ENCODE measurements at places on chromosomes 11 and 22. TPM values are rescaled to one million over a fixed set of nuclear protein-coding genes. Genes with fewer than 3 reads are reported as not detected.

GRCh38 chr22:47219789-47220188 is 457.3 kb downstream of the TBC1D22A start:
- H3K27ac ChIP-seq: no peak overlapping the region
- no peaks in the 10 kb centered on the region for H3K4me1 ChIP-seq
- no peak for DNase-seq
- no peaks in the 10 kb centered on the region for H3K27me3 ChIP-seq

GRCh38 chr22:28885939-28886338 is 2.6 kb downstream of the ZNRF3 start:
- no peak for DNase-seq
- H3K36me3 ChIP-seq: no peaks in the 10 kb centered on the region
- no peak overlapping the region for H3K4me3 ChIP-seq
- H3K27me3 ChIP-seq: peaks cover 36% of the 10 kb centered on the region

Gene RPS6KA4
- 18.4 TPM for total RNA-seq

DNA sequence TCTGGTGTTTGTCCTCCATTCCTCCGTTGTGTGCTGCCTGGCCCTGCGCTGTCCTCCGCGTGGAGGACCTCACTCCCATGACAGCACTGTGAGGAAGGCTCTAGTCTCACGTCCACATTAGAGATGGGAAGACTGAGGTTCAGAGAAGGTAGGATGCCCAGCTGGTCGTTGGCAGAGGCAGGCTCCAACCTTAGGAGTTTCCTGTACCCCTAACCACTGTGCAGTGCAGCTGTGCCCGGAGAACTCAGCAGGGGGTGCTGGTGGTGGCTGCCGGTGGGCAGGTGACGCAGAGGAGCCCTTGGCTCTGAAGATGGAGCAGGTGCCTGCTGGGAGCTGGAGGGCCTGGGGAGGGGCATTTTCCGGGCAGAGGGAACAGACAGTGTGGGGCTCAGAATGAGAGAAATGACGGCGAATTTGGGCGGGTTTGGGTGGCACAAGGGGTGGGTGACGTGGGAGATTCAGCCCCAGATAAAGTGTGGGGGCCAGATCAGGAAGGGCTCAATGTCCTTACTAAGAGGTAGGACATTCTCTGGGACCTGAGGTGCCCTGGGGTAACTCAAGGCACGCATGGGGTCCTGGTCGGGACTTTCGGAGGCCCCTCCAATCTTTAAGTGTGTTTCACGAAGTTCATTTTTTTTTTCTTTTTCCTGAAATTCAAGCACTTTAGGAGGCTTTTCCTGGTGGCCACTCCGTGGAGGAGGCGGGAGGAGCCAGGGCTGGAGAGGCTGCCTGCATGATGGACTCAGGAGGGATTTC is 535.0 kb downstream of the TBC1D22A start:
- no peaks in the 10 kb centered on the region for H3K36me3 ChIP-seq
- H3K27me3 ChIP-seq: peaks cover 7% of the 10 kb centered on the region
- H3K4me3 ChIP-seq: no peak overlapping the region
- H3K4me1 ChIP-seq: no peaks in the 10 kb centered on the region

Gene SMC1B
- total RNA-seq: 3.2 TPM

Gene ARL2
- 101 TPM for total RNA-seq

Gene PRAME
- 0.14 TPM for total RNA-seq

DNA sequence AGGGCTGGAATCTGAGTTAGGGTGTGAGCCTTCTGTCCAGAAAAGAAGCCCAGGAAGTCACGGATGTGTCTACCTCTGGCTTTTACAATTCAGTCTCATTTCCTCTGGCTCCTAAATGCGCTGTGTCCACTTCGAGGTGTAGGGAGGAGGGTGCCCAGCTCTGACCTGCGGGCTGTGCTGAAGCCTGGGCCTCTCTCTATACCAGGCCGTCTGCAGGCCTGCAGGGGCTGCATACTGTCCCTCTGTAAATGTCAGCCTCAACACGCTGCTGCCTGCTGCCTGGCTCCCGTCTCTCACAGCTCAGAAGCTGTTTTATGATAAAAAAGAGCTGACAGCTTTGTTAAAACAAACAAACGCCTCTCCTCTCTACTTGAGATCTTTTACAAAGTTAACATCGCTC is 14.5 kb downstream of the ARVCF start:
- no peak for DNase-seq
- H3K4me3 ChIP-seq: no peak overlapping the region
- H3K27ac ChIP-seq: no peak overlapping the region
- H3K27me3 ChIP-seq: no peaks in the 10 kb centered on the region
- no peaks in the 10 kb centered on the region for H3K4me1 ChIP-seq
- peaks cover 10% of the 10 kb centered on the region for H3K36me3 ChIP-seq

Gene MRGPRD
- total RNA-seq: not detected

DNA sequence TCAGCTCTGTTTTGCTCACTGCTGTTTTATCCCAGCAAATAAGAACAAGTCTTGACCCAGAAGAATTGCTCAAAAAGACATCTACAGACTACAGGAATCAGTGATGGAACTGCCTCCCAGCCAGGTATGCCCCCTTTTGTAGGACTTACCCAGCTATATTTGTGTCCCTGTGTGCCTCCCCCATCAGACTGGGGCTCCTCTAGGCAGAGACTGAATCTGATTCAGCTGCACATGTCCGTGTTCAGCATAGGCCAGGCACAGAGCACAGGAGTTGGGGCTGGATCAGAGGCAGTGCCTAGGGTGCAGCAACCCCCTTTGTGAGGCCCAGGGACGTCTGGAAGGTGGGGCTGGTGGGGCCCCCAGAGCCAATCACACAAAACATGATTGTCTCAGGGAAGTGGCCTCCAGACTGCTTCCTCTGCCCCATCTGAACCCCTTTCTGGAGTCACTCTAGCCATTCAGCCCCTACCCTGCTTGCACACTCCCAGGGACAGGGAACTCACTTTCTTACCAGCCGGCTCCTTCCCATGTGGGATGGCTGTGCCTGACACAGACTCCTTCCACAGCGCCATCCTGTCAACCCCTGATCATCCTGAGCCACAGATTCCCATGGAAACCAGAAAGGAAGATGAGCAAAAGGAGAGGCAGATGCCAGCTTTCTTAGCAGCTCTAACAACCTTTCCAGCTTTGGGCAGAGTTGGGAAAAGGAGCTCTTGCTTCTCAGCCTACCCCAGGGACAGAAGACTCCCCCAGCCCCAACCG is 24.8 kb downstream of the PDE2A start:
- no peaks in the 10 kb centered on the region for H3K4me1 ChIP-seq
- H3K4me3 ChIP-seq: no peak overlapping the region
- H3K27me3 ChIP-seq: no peaks in the 10 kb centered on the region
- no peak overlapping the region for H3K27ac ChIP-seq
- H3K36me3 ChIP-seq: no peaks in the 10 kb centered on the region

DNA sequence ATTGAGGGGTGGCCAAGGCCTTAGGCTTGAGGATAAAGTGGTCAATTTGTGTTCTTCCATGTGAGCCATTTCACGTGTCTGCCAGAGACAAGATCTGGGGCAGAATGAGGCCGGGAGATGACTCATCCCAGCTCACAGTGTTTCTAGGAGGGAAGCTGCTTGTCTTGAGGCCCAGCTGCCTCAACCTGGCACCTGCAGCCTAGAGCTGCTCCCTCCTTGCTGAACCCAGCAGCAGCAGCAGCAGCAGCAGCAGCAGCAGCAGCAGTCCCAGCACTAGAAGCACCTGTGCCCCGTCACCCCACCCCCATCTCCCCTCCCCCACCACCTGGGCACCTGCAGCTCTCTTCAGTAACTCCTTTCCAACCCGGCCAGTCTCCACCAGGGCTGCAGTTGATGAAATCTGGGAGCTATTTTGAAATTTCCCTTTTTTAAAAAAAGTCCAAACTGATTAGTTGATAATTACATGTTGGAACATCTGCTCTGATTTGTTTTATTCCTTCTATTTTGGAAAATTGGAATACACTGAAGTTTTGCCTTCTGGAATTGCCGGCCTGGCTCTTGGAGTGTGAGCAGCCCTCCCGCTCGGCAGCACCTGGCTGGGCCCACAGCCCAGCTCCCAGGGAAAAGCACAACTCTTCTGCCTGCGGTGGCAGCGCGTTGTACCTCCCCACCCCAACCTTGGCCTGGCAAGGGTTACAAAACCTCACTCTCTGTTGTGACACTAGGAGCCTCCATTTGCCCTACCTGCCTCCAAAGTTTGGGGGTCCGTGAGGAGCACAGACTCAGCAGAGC is 143.5 kb downstream of the NXPE2 start:
- H3K4me3 ChIP-seq: no peak overlapping the region
- no peaks in the 10 kb centered on the region for H3K36me3 ChIP-seq
- no peak overlapping the region for H3K27ac ChIP-seq
- H3K4me1 ChIP-seq: no peaks in the 10 kb centered on the region

- H3K27ac ChIP-seq: no peak overlapping the region
- H3K36me3 ChIP-seq: peaks cover 2% of the 10 kb centered on the region
- H3K4me1 ChIP-seq: no peaks in the 10 kb centered on the region
- no peak overlapping the region for H3K4me3 ChIP-seq
- no peak for DNase-seq
Observed at GRCh38 chr11:29018631-29019030, 910.4 kb downstream of the METTL15 start.

Measured in activated T-cell treated with anti-CD3 and anti-CD28 coated beads, Interleukin-2, amount 50 U/mL, for 72 hours (primary cell).